ENCODE measurements at places on chromosomes 1 and 21. TPM values are rescaled to one million over a fixed set of nuclear protein-coding genes. Genes with fewer than 3 reads are reported as not detected.

Gene CACNA1S
- not detected for total RNA-seq

Gene IPO13
- total RNA-seq, result 28.4 TPM

Gene DIO1
- not detected for total RNA-seq

Gene PPIAL4G
- not detected for total RNA-seq

Gene SPRR2G
- not detected for total RNA-seq

Gene RAP1GAP
- total RNA-seq, result 0.10 TPM

Gene AMY1C
- not detected for total RNA-seq

Gene CDC73
- total RNA-seq, result 73.3 TPM

Gene RGS18
- not detected for total RNA-seq

DNA sequence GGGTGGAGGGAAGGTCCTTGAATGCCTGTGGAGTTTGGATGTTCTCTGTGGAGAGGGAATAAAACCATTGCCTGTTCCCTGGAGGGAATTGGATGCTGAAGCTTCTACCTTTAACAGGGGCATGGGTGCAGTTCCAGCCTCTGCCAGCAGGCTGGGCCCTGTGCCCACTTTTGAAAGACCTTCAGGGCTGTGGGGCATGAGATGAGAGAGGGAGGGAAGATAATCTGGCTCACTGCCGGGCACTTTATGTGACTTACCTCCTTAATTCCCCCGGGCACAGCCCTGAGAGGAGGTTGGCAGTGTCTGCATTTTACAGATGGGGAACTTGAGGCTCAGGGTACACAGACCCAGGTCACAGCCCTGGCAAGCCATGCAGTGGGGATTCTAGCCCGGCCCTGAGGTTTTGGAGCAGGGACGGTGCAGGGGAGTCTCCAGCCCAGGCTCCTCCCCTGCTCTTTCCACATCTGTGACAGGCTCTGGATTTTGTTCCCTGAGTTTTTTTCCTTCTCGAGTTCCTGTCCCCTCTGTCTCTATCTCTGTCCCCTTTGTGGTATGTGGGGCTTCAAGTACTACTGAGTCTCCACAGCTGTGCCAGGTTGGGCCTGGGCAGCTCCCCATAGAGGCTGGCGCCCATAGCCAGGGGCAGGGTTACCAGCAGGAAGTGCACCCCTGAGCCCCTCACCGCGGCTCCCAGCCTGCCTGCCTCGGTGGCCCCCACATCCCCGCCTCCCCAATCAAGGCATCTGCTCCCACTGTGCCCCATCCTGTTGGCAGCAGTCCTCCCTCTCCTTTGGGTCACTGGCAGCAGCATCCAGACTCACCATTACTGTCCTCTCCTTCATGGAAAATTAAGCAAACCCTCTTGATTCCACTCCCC is 14.0 kb upstream of the THEMIS2 start:
- no peaks in the 10 kb centered on the region for H3K27me3 ChIP-seq
- peaks cover 31% of the 10 kb centered on the region for H3K4me1 ChIP-seq
- DNase-seq, result peak; percentile 77
- no peaks in the 10 kb centered on the region for H3K36me3 ChIP-seq

- H3K4me3 ChIP-seq, result no peak overlapping the region
- H3K27me3 ChIP-seq, result peaks cover 60% of the 10 kb centered on the region
- no peak for DNase-seq
- H3K36me3 ChIP-seq, result peaks cover 14% of the 10 kb centered on the region
- H3K27ac ChIP-seq, result no peak overlapping the region
- H3K4me1 ChIP-seq, result no peaks in the 10 kb centered on the region
These were observed 138.9 kb upstream of the ERG start for GRCh38 chr21:38637161-38637560.

GRCh38 chr1:37945743-37946702 is 830 bp downstream of the INPP5B start:
- peak overlapping the region; percentile 95 for H3K4me3 ChIP-seq
- H3K36me3 ChIP-seq, result peaks cover 1% of the 10 kb centered on the region
- peak; percentile 47 for DNase-seq
- peak overlapping the region; percentile 96 for H3K27ac ChIP-seq

DNA sequence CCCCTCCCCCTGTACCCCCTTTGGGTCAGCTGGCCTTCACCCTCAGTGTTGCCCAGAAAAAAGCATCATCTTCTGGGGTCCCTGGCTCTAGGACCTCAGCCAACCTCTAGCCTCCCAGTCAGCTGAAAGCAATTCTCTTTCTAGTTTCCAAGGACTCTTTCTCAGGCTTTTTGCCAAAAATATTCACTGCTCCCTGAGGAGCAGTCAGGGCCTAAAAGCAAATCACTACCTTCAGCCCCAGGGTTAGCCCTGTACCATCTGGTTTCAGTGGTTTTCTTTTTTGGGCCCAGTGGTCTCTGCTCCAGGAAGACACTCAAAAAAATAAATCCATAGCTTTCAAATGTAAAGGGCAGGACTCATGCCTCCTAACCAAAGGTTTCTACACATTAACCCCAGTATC is 3.1 kb upstream of the LMOD1 start:
- peak overlapping the region; percentile 19 for H3K27ac ChIP-seq
- no peak for DNase-seq
- peaks cover 4% of the 10 kb centered on the region for H3K36me3 ChIP-seq
- H3K4me3 ChIP-seq, result no peak overlapping the region

- no peaks in the 10 kb centered on the region for H3K36me3 ChIP-seq
- H3K4me3 ChIP-seq, result no peak overlapping the region
- no peak overlapping the region for H3K27ac ChIP-seq
These were observed 437.9 kb downstream of the MATN1 start for GRCh38 chr1:30285501-30285932.

DNA sequence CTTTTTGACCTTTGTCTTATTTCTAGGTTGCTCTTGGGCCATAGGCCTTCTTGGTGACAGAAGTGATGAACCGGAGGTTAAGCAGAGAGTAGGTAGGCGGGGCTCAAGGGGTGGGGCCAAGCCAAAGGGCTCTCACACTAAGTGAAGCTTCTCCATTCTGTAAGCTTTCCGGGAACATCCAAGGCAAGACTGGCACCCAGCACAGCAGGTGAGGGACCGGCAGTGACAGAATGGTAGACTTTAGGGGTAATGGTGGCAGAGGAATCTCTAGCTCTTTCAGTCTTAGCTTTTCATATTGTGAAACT is at the start of gene TNFAIP8L2:
Gene TNFAIP8L2, plus strand, starts transcription at position 135 of the 305 bp plus-strand sequence. CDS start 2,049 bp downstream, outside the sequence.
- no peaks in the 10 kb centered on the region for H3K36me3 ChIP-seq
- no peak within 1 kb of the TSS for H3K27ac ChIP-seq
- DNase-seq, result no peak
- no peak within 1 kb of the TSS for H3K4me3 ChIP-seq
- H3K27me3 ChIP-seq, result no peaks in the 10 kb centered on the region

DNA sequence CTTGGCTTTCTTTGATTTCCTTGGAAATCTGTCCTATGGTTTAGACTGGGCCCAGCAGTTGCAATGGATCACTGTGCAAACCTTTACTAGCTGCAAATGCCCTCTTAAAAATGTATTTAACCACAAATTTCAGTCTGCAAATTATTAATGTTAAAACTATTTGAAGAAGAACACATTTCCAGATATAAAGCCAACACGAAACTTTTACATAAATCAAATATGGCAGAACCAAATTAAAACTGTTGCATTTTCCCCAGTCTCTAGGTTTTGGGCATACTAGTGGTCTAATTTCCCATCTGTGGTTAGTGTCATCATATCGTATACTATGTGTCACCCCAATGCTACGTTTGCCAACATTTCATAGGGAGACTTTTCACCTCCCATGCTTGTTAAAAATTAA is 52.3 kb downstream of the HMCN1 start:
- H3K4me1 ChIP-seq, result peaks cover 36% of the 10 kb centered on the region
- H3K4me3 ChIP-seq, result no peak overlapping the region
- peak; percentile 63 for DNase-seq
- H3K27me3 ChIP-seq, result 0 out of 2 replicates have a peak, but pooled peaks cover 1% of the 10 kb centered on the region
- no peak overlapping the region for H3K27ac ChIP-seq

DNA sequence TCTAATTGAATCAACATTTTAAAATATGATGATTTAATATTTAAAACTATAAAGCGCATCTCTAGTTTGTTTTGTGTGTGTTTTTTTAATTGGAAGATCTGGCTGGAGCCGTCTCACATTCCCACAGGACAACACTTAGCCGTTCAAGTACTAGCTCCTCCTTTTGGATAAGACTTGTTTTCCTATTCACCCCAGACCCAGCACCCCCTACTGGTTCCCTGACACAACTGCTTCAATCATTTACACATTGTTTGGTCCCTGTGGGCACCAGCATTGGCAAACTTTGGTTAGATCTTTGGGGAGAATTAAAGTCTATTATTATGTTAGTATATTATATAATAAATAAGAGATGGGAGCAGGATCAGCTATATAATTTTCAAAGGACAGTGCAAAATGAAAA is 34.5 kb downstream of the TYW3 start:
- H3K4me3 ChIP-seq, result no peak overlapping the region
- peaks cover 5% of the 10 kb centered on the region for H3K36me3 ChIP-seq
- H3K27ac ChIP-seq, result no peak overlapping the region
- peaks cover 1% of the 10 kb centered on the region for H3K4me1 ChIP-seq
- DNase-seq, result peak; percentile 19

DNA sequence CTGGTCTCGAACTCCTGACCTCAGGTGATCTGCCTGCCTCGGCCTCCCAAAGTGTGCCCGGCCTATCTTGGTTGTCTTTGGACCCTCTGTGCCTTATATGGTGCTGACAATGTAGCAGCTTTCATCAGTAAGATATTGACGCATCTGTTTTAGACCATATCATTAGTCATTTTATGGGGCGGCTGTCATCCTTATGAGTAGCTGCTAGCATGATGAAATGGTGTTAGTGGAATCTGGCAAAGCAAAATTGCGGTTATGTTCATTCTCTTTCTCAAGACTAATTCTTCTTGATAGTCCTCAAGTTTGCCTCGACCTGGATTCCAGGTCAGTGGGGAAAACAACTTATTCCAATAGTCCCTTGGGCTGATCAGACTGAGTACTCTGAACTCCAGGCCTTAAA is 199.9 kb downstream of the PRDM2 start:
- H3K27ac ChIP-seq, result no peak overlapping the region
- H3K4me1 ChIP-seq, result no peaks in the 10 kb centered on the region
- no peak for DNase-seq
- H3K4me3 ChIP-seq, result no peak overlapping the region
- no peaks in the 10 kb centered on the region for H3K36me3 ChIP-seq

GRCh38 chr1:186843226-186843625 is 14.5 kb downstream of the PLA2G4A start:
- DNase-seq, result no peak
- H3K27ac ChIP-seq, result no peak overlapping the region
- H3K4me3 ChIP-seq, result no peak overlapping the region

DNA sequence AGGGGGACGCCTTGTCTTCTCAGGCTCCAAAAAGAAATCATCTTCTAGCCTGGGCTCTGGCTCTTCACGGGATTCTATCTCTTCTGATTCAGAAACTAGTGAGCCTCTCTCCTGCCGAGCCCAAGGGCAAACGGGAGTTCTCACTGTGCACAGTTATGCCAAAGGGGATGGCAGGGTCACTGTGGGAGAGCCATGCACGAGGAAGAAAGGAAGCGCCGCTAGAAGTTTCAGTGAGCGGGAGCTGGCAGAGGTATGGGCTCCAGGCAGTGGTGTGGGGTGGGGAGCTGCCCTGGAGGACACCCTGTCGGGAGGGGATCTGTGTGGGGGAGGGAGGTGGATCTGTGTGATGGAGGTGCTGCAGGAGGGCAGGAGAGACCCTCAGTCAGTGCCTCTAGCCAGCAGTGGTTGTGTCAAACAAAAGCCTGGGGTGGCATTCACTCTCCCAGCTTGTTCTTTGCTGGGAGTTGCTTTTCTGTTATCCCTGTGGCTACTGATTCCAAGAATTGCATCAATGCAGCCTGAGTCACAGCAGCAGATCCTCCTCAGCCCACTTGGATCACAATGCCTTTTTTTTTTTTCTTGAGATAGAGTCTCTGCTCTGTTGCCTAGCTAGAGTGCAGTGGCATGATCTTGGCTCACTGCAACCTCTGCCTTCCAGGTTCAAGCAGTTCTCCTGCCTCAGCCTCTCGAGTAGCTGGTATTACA is 21.8 kb downstream of the KDM4A start:
- DNase-seq, result peak; percentile 70
- H3K27me3 ChIP-seq, result peaks cover 4% of the 10 kb centered on the region
- peaks cover 57% of the 10 kb centered on the region for H3K36me3 ChIP-seq
- H3K27ac ChIP-seq, result peak overlapping the region; percentile 75
- H3K4me1 ChIP-seq, result peaks cover 34% of the 10 kb centered on the region

- H3K4me1 ChIP-seq, result peaks cover 45% of the 10 kb centered on the region
- DNase-seq, result no peak
- no peaks in the 10 kb centered on the region for H3K36me3 ChIP-seq
- H3K27ac ChIP-seq, result no peak overlapping the region
These were observed 146.0 kb upstream of the JUN start for GRCh38 chr1:58929671-58930325.

DNA sequence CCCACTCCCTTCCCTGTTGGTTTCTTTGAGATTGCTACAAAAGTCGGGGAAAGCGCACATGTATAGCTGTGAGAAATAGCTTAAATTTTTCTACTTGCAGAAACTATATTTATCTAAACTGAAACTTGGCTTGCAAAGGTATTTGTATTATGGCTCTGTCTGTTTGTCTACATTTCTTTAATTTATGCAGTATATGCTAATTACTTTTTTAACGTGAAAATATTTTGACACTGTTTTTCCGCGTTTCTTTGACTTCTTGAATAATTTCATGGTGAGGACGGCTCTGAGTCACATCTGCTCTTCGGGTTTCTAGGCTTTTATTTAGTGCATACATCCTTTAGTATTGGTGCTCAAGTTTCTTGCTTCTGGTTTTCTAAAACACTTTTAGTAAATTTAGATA is 182.1 kb upstream of the ZRANB2 start:
- no peaks in the 10 kb centered on the region for H3K36me3 ChIP-seq
- H3K27ac ChIP-seq, result no peak overlapping the region
- no peak for DNase-seq
- H3K4me3 ChIP-seq, result no peak overlapping the region

- no peak overlapping the region for H3K27ac ChIP-seq
- no peaks in the 10 kb centered on the region for H3K27me3 ChIP-seq
- no peak for DNase-seq
- H3K4me1 ChIP-seq, result peaks cover 11% of the 10 kb centered on the region
- H3K4me3 ChIP-seq, result no peak overlapping the region
These were observed 16.7 kb downstream of the LURAP1 start for GRCh38 chr1:46219551-46220520.
